Naive thymus-derived CD8-positive, alpha-beta T cell (primary cell): ENCODE measurements at places on chromosomes 7 and 10. TPM values are rescaled to one million over a fixed set of nuclear protein-coding genes. Genes with fewer than 3 reads are reported as not detected.

CYP2E1 gene
- total RNA-seq: 1.4 TPM

NUTM2D gene
- total RNA-seq: 6.6 TPM

CPA4 gene
- total RNA-seq: not detected

IGFBP3 gene
- total RNA-seq: 11.5 TPM

CAV1 gene
- total RNA-seq: not detected

SPDYE1 gene
- total RNA-seq: not detected

ABLIM1 gene
- 423 TPM for total RNA-seq

GRCh38 chr10:898141-898540, 33.4 kb downstream of the LARP4B start:
- DNase-seq: no peak

DNA sequence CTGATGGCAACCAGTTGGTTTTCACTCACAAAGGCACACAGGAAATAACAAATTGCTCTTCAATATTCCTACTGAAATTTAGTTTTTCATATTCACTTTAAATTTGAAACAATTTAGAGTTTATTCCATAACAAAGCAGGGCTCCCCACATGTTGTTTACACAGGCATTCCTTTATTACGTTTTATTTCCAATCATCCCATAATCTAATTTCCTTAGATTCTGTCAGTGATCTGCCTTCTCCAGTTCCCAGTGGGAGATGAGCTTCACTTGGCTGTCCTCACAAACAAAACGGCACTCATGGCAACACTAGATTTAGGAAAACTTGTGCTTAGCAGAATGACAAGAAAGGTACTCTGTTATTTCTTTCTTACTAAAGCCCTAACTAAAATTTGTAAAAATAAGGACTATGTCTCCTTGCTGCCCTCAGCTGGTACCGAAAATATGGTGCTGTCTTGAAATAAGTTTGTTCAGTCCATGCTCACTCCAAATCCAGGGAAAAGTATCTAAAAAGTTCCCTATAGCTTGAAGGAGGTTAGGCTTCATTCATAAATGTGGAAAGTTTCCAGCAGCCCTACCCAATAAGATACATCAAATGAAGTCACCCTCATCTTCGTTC, 23.0 kb downstream of the PHYH start:
- DNase-seq: no peak

DNA sequence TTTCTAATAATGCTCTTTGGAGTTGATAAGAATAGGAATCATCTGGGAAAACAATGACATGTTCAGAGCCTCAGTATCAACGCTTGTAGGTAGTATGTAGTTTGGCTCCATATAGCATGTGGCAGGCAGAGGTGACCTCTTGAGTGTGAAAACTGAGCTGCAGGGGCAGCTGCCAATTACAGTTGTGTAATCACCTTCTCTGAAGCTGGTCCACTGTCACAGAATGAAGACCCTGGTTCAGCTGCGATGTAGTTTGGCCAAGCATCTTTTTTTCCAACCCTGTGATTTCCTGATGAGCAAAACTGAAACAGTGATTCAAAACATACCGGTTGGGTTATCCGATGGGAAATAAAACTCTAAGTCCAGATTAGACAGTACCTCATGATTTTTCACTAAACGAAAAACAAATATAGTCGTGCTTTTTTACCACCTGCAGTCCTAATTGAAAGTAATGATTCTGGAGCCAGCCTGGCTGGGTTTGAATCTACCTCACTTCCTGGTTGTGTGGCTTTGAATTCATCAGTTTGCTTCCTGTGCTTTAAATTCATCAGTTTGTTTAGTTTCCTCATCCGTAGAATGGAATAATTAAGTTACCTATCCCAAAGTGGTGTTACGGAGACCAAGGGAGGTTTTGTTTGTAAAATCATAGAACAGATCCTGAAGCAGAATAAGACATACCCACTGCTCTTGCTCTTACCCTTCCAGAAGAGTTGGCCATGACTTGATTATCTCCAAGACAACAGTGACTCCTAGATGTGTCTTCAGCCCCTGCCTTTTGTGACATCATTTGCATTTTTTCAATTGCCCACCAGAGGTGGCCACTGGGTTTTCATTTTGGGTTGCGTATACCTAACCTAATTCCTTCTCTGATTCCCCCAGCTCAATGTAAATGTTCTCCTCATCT, 87.4 kb downstream of the CELF2 start:
- DNase-seq: no peak

DNA sequence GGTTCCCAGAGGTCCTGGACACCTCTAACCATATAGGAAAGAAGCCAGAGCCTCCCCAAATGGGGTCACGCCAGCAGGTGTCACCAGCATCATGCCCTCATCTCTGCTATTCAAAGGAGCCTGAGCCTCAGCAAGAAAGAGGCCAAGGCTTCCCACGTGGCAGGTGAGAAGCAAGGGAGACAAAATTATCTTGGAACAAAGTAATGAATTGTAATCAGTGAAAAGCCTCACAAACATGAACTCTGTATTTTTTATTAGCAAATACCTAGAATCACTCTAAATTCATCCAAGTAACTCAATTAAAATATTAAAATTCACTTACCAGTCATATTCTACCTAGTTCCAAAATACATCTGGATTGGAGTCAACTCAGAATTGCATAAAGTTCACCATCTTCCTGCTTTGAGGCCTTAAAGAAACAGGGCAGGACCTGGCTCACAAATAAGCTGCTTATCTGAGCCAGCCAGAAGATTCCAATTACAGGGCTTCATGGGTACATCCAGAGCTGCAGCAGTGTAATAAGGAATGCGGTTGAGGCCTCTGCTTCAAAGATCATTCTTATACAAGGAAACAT, 68.7 kb downstream of the SGMS1 start:
- DNase-seq: no peak

- DNase-seq: no peak
These were observed 2.0 kb upstream of the PANK1 start for GRCh38 chr10:89646889-89647657.

GRCh38 chr7:96578606-96579005, 131.0 kb downstream of the SEM1 start:
- no peak for DNase-seq

DNA sequence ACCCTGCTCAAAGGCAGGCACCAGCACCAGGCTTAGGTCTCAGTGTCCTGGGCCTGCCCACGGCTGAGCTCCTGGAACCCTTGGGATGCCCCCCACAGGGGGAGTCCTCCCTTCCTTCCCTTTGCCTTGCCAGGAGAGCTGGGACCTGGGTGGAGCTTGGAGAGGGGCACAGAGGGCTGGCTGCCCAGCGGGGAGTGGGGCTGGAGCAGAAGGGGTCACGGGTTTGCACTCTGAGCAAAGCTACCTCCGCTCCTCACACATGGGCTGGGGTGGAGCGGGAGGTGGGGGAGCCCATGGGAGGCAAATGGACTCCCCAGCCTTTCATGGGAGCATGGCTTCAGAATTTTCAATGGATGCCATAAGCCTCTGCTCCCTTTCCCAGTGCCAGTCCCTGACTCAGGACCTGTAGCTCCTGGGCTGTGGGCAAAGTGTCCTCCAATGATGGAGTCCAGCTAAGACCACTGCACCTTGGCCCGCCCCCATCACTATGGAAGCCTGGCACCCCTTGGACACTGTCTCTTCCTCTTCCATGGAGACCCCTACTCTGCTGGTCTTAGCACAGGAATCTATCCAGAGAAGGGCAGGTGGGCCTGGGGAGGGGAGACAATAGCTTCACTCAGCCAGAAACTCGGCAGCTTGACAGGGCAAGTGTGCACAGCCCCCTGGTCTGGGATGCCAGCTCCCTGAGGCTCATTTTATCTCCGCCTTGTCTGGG, 39.9 kb downstream of the LDB3 start:
- no peak for DNase-seq

GRCh38 chr7:155685070-155685790, 40.8 kb downstream of the RBM33 start:
- no peak for DNase-seq

- no peak for DNase-seq
These were observed 173.8 kb downstream of the DIP2C start for GRCh38 chr10:515674-516073.

DNA sequence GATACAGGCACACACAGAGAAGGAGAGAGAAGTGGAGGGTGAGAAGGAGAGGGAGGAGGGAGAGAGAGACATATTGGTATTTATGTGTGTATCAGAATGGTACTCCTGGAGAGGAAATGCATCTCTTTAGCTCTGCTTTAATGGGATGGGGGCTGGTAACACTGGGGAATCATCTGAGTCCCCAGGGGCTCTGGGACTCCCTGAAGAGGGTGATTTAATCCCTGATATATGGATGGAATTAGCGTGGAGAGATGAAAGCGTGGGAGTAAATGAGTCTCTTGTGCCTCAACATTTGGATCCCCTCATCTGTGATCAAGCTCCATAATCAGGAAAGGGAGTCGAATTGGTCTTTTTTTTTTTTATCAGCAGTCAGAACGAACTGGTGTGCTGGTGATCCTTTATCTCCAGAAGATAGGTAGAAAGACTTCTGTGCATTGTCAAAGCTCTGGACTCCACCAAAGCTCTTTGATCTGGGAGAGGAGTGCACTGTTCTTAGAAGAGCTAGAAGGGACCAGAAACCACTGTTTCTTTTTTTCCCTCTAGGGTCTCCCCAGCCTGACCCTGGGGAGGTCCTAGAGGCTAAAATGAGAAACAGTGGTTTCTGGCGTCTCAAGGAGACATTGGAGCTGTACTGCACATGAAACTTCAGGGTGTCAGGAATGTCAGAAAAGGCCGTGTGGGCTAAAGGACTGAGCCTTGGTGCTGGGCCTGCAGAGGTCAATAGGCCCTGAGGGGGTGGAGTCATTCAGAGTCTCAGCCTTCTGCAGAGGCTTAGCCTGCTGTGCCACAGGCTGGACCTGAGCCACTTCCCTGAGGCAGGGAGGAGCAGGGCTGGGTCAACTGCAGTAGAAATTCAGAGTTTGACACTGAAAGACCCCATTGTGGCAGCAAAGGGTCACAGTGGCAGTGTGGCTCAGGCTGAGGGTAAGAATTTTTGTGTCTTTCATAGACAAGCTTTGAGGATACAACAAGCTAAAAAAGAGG, 234.4 kb upstream of the SLC26A5 start:
- DNase-seq: no peak
